ENCODE measurements at places on chromosomes 4 and X.

DNA sequence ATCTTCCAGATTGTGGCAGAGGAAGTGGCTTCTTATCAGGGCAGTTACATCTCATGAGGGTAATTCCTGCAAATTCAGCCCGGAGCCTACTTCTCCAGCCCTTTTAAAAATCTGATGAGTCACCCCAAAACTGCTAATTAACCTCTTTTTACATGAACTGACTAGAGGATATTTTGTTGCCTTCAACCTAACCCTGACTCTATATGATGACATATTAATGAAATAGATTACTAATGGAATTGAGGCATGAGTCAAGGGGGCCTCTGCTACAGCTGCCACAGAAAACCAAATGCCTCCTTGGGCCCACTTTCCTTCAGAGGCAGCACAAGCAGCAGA is 72.5 kb downstream of the QRFPR start:
- DNase-seq: no peak

DNA sequence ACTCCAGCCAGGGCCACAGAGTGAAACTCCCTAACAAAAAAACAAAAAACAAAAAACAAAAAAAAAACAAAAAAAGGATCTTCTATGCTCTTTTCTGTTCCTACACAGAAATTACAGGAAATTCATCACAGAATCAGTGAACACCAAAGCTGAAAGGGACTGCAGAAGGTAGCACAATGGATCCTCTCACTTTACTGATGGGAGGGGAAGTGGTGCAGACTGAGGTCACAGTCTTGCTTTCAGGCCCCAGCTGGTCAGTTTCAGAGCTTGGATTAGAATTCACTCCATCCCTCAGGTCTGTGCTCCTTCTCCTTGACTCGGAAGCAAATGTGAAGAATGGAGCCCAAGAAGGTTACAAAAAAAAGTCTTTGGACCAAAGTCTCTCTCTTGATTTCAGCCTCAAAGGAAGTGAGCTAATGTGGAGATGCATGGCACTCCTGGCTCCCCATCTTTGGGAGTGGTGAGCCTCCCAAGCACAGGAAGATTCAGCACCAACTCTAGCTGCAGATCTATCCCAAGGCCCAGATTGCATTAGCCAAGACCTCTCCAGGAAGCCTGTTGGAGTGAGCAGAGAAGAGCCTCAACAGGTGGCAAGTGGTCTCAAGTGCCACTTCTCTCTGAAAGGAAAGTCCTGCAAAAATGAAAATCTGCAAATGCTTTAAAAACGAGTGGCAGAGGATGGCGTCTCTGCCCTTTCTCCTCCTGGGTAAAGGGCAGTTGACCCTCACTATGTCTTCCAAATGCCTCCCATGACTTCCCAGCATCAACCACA is 176.0 kb downstream of the MAML3 start:
- DNase-seq: no peak

- DNase-seq: peak; percentile 2
Measured at GRCh38 chrX:149286940-149287349, 218.2 kb downstream of the IDS start.

- DNase-seq: no peak
Measured at GRCh38 chrX:71378732-71379131, 12.6 kb downstream of the TAF1 start.

DNA sequence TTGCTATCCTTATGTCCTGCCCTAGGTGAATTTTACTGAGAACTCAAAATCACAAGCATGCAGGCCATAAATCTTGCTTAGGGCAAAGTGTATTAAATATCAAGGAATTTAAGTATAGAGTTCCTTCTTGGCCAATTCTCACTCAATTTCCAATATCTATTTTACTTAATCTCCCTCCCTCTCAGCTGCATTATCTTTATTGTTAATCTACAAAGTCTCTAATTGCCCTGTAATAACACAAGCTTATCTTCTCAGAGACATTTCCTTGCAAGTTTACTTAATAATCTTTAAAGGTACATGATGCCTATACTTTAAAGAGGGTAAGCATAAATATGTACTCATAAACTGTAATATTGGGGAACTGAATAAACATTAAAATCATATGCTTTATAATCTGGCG is 26.9 kb upstream of the MAOB start:
- no peak for DNase-seq

- DNase-seq: no peak
Measured at GRCh38 chr4:73894001-73894400, 24.8 kb downstream of the CXCL1 start.

DNA sequence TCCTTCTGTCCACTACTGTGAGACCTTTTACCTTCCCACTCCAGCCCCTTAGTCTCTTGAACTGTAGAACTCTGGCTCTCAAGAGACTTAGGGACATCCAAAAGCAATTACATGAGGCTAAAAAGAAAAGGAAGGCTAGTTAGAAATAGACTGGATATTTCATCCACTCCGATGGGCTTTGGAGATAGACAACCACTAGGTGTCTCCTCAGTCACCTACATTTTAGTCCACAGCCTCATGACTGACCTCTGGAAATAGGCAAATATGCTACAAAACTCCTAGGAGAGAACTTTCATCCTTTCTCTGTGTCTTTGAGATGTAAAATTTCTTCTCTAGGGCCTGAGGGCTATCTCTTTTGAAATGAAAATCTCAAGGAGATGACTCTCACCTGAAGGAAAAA is 45.1 kb upstream of the LAMP2 start:
- DNase-seq: no peak

DNA sequence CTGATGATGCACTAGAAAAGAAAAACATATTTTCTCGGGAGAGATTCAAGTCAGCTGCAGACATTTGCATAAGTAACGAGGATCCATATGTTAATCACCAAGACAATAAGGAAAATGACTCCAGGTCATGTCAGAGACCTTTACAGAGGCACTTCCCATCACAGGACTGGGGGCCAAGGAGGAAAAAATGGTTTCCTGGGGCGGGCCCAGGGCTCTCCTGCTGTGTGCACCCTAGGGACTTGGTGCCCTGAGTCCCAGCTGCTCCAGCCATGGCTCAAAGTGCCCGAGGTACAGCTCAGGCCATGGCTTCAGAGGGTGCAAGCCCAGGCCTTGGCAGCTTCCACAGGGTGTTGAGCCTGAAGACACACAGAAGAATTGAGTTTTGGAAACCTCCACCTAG is 415.4 kb upstream of the FRG1 start:
- DNase-seq: no peak

DNA sequence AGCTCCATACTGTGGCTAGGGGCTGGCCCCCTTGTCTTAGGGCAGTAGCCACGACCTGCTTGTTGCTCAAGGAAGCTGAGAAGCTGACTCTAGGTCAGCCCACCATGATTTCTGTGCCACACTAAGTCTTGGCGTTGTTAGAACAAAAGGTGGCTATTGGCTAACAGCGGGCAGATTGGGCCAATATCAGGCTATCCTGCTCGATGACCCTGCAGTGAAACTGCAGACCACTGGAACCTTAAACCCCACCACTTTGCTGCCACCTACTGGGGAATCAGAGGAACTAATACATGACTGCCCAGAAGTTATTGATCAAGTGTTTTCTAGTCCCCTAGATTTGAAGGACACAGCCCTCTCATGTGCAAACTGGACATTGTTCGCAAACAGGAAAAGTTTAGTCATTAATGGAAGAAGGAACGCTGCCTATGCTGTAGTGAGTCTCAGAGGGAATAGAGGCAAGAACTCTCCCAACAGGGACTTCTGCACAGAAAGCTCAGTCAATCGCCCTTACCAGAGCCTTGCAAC is 17.0 kb upstream of the PAPSS1 start:
- no peak for DNase-seq

- no peak for DNase-seq
Measured at GRCh38 chrX:130224810-130225209, 43.9 kb downstream of the ZNF280C start.

GRCh38 chr4:176150356-176150682 is 45.1 kb downstream of the SPATA4 start:
- no peak for DNase-seq

GRCh38 chr4:125582302-125582701 is 267.5 kb downstream of the FAT4 start:
- DNase-seq: no peak

- no peak for DNase-seq
Measured at GRCh38 chr4:45030059-45030458, 303.7 kb upstream of the GNPDA2 start.

GRCh38 chr4:127788517-127788916 is 6.4 kb downstream of the HSPA4L start:
- no peak for DNase-seq

DNA sequence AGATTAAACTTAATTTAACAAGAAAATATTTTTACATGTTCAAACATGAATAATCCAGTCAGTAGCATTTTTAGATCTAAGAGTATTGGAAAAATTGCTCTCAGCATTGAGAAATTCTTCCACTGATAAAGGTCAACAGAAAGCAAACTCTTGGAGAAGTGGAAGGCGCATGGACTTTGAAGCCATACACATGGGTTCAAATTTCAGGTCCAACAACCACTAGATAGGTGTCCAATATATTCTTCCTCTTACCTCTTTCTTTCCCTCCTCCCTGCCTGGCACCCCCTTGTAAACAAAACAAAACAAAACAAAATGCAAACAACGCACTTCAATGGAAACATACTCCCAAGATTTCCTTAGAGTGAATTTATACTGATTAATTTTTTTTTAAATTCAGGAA is 28.4 kb upstream of the PRSS48 start:
- DNase-seq: no peak

DNA sequence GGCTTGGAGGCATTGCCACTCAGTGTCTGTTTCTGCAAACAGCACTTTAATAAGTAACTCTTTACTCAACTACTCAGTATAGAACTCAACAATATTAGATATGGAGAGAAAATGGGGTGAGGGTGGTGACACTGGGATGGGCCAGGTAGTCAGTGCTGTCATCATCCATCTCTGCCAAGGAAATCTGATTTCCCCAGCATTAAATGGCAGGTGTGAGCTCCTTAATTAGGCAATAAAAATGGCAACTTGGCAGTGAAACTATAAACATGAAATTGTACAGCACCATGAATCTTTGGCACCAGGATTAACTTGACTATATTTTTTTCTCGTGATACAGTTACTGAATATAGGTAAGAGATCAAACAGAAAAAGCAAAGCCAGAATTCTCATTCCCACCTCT is 146.2 kb downstream of the GLRA2 start:
- no peak for DNase-seq
